ENCODE measurements at places on chromosomes 3 and 15.

- peak; percentile 16 for DNase-seq
These were observed 317.5 kb downstream of the GBE1 start for GRCh38 chr3:81443958-81444357.

- no peak for DNase-seq
These were observed 29.3 kb downstream of the PLA2G4D start for GRCh38 chr15:42065033-42065432.

GRCh38 chr3:99774467-99774866 is 43.2 kb upstream of the CMSS1 start:
- DNase-seq: peak; percentile 67

GRCh38 chr15:90106522-90107117 is 4.4 kb upstream of the IDH2 start:
- DNase-seq: peak; percentile 71

GRCh38 chr3:128488991-128489673 is 3.9 kb downstream of the GATA2 start:
- no peak for DNase-seq

DNA sequence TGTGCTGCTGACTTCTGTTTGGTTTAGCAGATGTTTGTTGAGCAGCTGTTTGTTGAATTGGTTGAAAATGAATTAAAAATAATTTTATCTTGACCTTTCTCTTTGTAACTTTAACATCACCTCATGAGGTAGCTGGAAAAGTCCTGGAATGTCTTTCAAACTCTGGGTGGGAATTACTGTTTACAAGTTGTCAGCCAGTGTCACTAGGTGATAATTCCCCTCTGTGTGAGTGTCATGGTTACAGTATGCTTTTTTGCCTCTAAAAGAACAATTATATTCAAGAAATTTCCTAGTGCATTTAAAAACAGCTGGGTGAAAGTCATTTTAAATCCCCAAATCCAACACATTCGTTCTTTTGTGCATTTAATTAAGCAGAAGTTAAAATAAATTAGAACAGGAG is 113.2 kb downstream of the PTPRG start:
- no peak for DNase-seq

GRCh38 chr3:147360051-147360439 is 46.3 kb downstream of the ZIC4 start:
- no peak for DNase-seq

GRCh38 chr3:191762323-191762960 is 301.5 kb downstream of the PYDC2 start:
- peak; percentile 92 for DNase-seq

- peak; percentile 96 for DNase-seq
These were observed 494.7 kb upstream of the NECTIN3 start for GRCh38 chr3:110576960-110577359.

- DNase-seq: peak; percentile 32
These were observed 28.0 kb downstream of the TFG start for GRCh38 chr3:100737334-100737733.

DNA sequence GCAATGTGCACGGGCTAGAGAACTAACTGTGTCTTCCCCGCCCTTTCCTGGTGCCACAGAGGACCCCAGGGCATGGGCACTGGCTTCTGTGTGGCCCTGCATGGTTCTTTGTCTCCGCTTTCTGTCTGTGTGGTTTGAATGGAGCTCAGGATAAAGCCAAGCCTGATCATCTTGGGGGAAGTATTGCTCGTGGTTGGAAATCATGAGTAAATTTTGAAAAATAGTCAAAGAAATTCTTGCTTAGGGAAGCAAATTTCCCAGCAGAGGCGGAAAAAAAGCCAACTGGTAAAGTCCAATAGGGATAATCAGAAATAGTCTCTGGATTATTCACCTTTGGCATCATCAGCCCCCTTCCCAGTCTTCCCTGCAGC is 55.4 kb downstream of the MAGEF1 start:
- DNase-seq: no peak

GRCh38 chr15:39511916-39512260 is 69.0 kb upstream of the THBS1 start:
- DNase-seq: peak; percentile 1

DNA sequence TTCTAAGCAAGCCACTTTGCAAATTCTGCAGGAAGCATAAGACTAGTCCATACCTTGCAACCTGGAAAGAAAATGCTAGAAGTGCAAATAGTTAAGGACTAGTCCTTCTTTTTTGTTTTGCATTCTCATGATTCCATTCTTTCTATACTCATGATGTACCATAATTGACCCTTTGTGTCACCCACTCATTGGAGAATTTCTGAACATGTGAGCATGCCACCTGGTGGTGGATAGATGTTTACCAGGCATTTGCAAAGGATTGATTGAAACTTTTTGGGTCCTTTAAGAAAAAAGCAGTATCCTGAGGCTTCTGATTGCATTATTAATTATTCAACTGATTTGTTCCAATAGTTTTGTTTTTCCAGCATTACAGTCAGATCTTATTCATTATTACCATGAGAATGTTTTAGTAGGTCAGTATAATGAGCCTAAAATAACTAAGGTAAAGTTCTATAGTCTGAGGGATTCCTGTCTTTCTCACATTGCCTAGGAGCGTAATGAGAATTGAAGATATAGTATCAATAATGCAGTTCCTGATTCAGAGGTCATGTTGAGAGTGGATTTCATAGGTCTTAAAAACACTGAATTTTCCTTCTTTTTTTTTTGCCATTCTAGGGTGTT is 20.2 kb upstream of the DIPK2A start:
- DNase-seq: peak; percentile 34

DNA sequence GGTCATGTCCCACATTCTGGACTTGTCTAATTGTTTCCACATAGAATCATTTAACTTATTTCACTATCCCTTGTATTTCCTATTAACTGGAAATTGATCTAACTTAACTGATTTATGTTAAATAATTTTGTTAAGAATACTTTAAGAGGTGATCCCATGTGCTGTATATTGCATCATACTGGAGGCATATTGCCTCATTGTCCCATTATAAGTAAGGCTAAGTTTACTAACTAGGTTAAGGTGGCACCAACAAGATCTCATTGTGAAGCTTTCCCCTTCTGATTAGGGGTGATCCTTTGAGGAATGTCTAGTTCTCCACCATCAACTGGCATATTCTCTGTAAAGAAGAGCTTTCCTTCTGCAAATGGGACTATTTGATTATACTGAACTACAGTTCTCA is 24.4 kb downstream of the MAP1A start:
- no peak for DNase-seq

- DNase-seq: no peak
These were observed 17.7 kb downstream of the SH2D7 start for GRCh38 chr15:78110096-78110495.

DNA sequence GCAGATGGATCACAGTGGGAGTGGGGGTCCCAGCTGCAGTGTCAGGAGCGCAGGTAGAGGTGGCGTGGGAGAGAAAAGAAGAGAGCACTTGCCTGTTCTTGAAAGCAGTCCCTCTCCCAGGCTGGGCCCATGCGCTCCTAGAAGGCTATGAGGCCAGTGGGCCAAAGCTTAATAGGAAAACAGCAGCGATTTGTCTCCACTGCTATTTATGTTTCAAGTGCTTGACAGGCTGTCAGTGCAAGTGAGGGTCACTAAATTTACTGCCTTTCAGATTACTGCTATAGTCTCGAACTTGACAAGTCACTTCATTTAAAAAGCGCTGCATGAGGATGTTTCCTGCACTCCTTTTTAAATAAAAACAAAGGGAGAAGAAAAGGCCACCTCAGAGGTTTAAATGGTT is 239.5 kb downstream of the GAP43 start:
- no peak for DNase-seq

DNA sequence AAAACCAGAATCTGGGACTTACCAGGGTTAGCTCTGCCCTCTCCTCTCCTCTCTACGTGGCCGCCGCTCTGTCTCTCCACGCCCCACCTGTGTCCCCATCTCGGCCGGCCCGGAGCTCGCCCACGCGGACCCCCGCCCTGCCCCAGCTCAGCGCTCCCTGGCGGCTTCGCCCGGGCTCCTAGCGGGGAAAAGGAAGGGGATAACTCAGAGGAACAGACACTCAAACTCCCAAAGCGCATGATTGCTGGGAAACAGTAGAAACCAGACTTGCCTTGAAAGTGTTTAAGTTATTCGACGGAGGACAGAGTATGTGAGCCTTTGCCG is 5.4 kb downstream of the ISL2 start:
- DNase-seq: no peak

GRCh38 chr3:110667216-110667615 is 404.4 kb upstream of the NECTIN3 start:
- no peak for DNase-seq

- peak; percentile 38 for DNase-seq
These were observed 3.3 kb downstream of the ANKRD63 start for GRCh38 chr15:40279437-40280141.

DNA sequence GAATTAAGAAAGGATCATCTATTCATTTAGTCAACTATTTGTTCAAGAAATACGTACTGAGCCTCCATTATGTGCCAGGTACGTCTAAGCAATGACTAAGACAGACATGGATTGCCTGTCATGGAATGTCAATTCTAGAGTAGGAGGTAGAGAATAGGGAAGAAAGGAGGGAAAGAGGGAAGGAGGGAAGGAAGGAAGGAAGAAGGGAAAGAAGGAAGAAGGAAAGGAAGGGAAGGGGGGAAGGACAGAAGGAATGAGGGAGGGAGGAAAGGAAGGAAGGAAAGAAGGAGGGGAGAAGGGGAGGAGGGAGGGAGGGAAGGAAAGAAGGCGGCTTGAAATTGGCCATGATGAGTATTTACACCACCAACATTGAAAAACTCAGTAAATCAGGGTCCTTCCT is 39.3 kb upstream of the RFTN1 start:
- no peak for DNase-seq

DNA sequence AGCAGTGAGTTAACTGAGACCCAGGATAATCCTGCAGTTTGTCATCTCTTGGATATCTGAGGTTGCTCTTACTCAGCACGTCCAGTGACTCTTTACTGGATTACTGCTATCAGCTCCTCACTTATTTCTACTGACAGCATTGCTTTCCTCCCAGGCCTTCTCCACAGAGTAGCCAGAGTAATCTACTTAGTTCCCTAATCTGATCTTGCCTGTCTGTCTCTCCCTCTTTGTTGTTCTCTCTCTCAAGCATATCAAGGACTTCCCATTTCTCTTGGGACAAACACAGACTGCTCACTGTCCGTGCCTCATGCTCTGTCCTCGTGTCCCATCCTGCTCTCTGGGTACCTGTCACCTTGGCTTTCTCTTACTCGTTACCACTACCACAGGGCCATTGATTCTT is 376.2 kb downstream of the FEZF2 start:
- no peak for DNase-seq

- no peak for DNase-seq
These were observed 180.5 kb downstream of the TAFA4 start for GRCh38 chr3:68751888-68752287.

- no peak for DNase-seq
These were observed 74.7 kb downstream of the MLH1 start for GRCh38 chr3:37068031-37068430.

GRCh38 chr3:80750637-80751036 is 982.8 kb upstream of the ROBO1 start:
- DNase-seq: no peak

GRCh38 chr15:71344316-71344715 is 229.0 kb downstream of the THSD4 start:
- DNase-seq: no peak

GRCh38 chr15:41979493-41980266 is 7.3 kb upstream of the EHD4 start:
- DNase-seq: no peak

DNA sequence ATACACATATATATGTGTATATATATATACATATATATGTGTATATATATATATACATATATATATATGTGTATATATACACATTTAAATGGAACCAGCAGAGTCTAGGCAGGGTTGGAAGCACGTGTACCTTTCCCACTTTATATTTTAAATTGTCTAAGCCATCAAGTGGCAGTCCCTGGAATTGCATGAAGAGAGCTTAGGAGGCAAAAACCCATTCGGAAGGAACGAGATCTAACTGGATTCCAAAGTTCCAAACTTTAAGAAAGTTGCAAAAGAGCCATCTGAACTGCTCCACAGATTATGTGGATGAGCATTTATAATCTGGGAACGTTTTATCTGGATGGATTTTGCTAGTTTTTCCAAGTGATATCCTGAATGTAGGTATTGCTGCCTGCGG is 186.5 kb downstream of the FOXP1 start:
- DNase-seq: peak; percentile 17

DNA sequence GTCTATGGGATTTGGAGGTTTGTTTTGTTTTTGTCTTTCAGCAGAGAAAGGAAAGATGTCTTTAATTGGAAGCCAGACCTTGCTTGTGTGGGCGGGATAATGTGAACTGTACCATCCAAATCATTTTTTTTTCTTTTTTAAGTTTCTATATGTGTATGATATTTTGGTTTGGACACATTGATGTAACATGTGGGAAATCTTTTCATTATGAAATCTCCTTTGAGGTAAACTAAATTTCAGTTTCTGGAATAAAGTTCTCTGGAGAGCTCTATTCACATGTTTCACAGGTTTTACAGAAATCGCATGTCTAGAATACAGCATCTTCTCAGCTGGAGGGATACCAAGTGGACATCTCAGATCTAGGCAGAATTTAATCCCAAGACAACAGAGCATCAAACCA is 451.5 kb upstream of the MDFIC2 start:
- DNase-seq: no peak

DNA sequence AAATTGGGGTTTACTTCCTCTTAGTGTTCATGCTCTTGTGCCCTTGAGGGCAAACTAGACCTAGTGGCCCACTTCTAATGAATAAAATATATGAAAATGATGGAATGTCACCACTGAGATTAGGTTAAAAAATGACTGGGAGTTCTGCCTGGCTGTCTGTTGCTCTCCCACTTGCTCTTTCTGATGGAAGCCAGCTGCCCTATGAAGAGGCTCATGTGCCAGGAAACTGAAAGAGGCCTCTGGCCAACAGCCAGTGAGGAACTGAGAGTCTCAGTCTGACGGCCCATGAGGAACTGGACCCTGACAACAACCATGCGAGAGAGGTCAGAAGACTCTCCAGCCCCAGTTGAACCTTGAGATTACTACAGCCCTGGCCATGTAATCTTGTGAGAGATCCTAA is 107.1 kb upstream of the FHIT start:
- no peak for DNase-seq

GRCh38 chr3:171044384-171044783 is 17.9 kb upstream of the SLC2A2 start:
- DNase-seq: no peak

- no peak for DNase-seq
These were observed 67.2 kb downstream of the DHX30 start for GRCh38 chr3:47870156-47870555.

GRCh38 chr3:196458063-196458462 is 25.8 kb upstream of the UBXN7 start:
- no peak for DNase-seq

- DNase-seq: no peak
These were observed 14.1 kb downstream of the ANKRD34C start for GRCh38 chr15:79296583-79296982.

GRCh38 chr3:43793648-43794372 is 103.1 kb downstream of the ABHD5 start:
- no peak for DNase-seq

GRCh38 chr3:146134348-146135117 is 26.5 kb downstream of the PLOD2 start:
- no peak for DNase-seq

GRCh38 chr15:26771578-26772153 is 1.2 kb downstream of the GABRB3 start:
- no peak for DNase-seq
